ENCODE measurements at places on chromosomes 13 and 19.
A peak's percentile ranks its signal among the peaks of the same experiment; 100 is the strongest.

DNA sequence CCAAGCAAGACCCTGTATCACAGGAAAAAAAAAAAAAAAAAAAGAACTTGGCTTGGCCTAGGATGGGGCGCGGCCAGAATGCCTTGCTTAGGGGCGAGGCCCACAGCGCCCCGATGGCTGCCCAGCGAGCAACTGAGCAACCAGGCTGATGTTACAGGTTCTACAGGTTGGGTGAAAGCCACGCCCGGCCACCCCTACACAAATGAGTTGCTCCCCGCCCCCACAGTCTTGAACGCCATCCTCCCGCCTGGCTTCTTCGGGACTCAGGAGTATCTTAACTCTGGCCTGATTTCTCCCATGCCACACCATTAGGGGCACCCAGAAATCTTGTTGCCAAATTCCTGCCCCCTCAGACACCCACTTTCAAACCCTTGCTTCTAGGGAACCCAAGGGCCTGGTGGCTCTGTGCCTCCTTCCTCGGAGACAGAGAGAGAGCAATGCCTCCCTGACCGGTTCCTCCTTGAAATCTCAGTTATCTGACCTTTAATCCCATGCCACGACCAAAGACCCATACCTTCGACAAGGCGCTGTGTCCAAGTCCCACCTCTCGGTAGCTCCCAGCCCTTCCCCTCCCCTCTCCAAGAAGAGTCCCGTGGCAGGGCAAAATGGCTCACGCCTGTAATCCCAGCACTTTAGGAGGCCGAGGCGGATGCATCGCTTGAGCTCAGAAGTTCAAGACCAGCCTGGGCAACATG lies 1.1 kb upstream of the CBLC start:
- no peak for DNase-seq

DNA sequence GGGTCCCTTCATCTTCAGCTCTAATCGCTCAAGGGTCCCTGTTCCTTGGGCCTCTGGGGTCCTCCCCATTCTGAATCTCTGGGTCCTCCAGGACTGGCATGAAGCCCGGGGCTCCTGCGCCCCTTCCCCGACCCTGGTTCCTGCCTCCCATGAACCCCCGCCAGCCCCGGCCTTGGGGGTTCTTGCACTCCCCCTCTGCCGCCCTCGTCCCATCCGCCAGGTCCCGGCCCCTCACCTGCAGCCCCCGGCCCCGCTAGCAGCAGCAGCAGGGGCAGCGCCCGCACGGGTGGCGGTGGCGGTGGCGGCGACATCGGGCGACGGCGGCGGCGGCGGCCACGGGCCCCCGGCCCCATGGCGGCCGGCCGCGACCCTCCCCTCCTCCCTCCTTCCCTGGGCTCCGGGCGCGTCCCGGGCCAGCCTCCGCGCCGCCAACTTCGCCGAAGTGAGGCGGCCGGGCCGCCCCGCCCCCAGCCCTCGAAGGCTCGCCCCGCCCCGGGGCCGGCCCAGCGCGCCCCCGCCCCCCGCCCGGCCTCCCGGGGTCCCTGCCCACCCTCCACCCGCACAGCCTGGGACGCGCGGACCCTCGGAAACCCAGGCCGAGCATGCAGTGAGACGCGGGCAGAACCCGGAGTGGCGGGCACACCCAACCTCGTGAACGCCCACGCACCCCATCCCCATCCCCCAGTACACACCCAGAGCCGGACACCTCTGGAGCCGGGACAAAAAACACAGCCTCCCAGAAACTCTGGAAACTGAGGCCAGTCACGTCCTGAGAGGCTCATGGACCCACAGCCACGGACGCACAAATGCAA lies at the start of gene NOTCH3:
NOTCH3 (minus strand) TSS at position 443 of the 812 bp plus-strand sequence; CDS start at position 353, 90 bp downstream.
- no peak for DNase-seq

DNA sequence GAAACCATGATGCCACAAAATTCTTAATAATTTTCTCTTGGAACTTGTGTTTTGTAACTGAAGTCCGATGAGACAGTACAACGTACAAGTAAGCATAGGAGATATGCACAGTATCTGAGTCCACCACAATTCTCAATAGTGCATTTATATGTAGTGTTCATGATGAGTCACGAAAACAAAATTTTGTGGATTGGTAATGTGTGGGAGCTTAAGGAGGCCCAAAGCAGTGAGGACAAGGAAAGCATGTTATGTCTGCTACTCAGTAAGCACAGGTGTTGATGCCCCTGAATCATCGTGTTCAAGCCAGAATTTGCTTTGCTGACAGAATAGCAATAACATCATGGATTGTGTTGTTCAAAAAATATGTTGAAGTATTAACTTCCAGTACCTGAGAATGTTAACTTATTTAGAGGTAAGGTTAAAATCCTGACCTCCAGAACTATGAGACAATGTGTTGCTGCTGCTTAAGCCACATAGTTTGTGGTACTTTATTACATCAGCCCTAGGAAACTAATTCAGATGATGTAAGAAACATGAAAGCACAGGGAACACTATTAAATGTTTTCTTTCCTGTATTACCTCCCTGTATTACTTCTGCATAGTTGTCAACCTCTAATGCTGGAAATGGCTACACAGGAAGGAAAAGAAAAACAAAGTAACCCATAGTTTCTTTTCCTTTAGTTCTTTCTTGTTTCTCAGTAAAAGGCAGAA lies 201.3 kb downstream of the SLITRK6 start:
- no peak for DNase-seq

DNA sequence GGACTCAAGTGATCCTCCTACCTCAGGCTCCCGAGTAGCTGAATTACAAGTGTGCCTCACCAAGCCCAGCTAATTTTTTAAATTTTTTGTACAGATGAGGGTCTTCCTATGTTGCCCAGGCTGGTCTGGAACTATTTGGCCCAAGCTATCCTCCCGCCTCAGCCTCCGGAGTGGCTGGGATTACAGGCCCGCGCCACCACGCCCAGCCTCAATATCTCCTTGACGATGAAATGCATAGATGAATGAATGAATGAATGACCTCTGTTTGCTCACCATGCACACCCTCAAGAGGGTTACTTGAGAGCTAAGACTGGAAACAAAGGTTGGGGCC lies 14.9 kb upstream of the AP1M2 start:
- no peak for DNase-seq

- no peak for DNase-seq
Observed at GRCh38 chr19:46481223-46481848, 10.0 kb upstream of the PNMA8A start.

- peak; percentile 24 for DNase-seq
Observed at GRCh38 chr13:41352935-41353840, 42.1 kb downstream of the NAA16 start.

GRCh38 chr19:47756953-47757608 lies 11.7 kb downstream of the NOP53 start:
- DNase-seq: no peak

DNA sequence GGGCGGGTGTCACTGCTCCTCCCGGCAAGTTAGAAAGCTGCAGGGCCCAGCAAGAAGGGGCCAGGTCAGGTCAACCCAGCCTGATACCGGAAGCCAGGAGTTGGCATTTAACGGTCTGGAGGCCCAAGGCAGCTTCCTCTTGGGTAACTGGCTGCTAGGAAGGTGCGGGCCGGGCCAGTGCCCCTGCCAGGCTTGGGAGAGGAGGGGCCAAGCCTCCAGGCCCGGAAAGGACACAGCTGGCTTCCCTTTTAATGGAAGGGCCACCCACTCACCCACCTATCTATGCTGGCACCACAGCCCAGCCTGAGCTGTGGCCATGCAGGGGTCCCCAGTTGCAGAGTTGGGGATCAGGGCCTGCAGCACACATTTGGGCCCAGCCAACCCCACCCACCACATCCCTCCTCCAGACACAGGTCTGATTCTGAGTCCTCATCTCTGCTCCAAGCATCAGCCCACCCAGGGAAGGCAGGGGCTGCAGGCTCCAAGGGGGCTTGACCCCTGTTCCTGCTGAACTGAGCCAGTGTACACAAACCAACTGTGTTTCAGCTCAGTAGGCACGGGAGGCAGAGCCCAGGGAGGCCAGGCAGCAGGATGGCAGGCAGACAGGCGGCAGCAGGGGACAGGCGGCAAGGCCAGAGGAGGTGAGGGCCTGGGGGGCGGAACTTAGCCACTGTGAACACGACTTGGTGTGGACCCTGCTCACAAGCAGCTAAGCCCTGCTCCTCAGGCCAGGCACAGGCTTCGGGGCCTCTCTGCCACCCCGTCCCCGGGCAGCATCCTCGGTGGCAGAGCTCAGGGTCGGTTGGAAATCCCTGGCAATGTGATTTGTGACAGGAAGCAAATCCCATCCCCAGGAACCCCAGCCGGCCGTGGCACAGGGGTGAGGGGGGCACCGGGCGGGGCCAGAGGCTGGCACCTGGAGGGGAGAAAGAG lies 40.8 kb downstream of the ZSWIM4 start:
- no peak for DNase-seq

DNA sequence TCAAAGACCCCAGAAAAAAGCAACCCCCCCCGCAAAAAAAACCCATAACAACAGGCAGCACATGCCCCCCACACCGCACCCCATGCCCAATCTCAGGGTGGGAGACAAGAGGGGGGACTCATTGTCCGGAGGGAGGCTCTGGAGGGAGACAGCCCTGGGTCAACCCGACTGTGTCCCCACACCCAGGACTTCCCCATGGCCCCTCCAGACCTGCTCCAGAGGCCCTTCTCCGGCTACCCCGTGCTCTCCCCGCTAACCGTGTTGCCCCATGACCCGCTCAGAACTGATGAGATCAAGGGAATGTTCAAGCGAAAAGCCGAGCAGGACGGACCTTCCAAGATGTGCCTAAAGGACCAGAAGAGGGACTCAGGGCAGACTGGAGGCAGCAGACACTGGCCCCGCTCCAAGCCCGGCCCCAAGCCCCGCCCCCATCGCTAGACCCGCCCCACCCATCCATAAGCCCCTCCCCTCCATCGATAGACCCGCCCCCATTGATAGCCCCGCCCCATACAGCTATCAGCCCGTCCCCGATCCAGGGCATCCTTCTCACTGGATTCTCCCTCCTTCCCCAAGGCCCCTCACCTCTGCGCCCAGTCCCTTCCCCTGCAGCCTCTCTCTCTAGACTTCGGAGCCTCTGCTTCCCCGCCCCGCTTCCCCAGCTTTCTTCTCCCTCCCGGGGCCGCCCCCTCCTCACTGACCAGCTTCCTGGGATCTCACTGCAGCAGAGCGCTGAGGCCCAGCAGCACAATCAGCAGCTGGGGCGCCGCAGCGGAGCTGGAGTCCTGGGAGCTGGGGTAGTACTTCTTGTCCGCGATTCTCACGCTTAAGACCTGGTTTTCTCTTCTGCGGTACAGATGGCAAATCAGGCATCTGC lies 2.2 kb downstream of the BST2 start:
- DNase-seq: no peak

DNA sequence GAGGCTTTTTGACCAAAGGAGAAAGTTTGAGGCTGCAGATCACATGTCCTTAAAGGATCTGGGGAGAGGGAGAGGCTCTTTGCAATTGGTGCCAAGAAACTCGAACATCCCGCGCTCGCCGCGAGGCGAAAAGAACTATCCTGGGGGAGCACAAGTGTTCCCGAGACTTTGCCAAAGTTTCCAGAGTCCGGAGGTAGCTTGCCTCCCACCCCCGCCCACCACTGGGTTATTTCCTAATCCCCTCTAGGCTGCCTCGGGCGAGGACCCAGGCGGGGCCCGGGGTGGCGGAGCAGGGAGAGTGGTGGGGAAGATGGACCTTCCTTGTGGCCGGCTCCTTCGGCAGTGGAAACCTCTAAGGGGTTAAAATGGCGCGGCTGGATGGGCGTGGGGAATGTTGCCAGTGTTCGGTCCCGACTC lies 114.5 kb downstream of the KCNRG start:
- DNase-seq: no peak

- no peak for DNase-seq
Observed at GRCh38 chr13:99287551-99287950, 19.6 kb downstream of the GPR183 start.

DNA sequence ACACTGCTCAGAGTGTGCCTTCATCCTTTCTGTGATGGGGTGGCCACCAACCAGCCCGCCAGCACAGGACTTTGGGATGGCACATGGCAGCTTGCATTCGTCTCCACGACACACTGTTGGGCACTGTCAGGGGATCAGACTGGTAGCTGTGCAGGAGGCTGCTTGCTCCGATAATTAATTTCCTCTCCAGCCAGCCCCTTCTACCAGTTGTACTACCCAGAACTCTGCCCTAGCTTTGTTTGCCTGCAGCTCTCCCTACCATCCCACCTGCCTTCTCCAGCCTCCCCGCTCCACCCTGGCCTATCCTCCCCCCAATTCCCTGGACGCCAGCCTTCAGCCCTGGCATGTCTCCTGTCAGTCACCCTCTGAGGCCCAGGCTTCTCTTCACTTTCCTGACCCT lies 228.3 kb downstream of the TSHZ3 start:
- DNase-seq: no peak

DNA sequence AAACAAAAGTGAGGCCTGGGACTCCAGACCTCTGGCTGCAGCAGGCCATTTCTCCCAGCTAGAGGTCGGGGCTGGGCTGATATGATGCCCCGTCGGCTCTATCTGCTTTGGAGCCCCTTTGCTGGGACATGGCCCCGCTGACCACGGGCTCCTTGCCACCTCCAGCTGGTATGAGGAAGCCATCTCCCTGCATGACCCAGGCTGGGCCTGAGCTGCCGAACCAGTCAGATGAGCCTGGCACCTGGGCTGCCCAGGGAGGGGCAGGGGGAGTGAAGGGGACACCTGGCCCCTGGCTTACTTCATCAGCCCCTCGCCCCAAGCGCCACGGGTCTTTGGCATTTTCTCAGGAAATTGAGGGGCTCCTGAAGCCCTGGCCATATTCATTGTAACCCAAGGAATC lies 7.8 kb downstream of the ZSWIM4 start:
- DNase-seq: no peak

- DNase-seq: no peak
Observed at GRCh38 chr13:35210261-35210660, 266.2 kb downstream of the MAB21L1 start.

GRCh38 chr13:102901615-102902305 lies 55.9 kb downstream of the ERCC5 start:
- DNase-seq: no peak
